Caki2 (cell line): ENCODE measurements at places on chromosomes 12 and 14. TPM values are rescaled to one million over a fixed set of nuclear protein-coding genes. Genes with fewer than 3 reads are reported as not detected.

Gene PPFIA2
- 0.10 TPM in 1 of 2 replicates, not detected in the other for total RNA-seq

Gene AICDA
- 0.84 and 27.6 TPM in 2 replicates for total RNA-seq

Gene CLEC2B
- 4.7 and 11.5 TPM in 2 replicates for total RNA-seq

Gene PMEL
- 10.4 and 27.5 TPM in 2 replicates for total RNA-seq

Gene INF2
- total RNA-seq, result 21.6 and 40.7 TPM in 2 replicates

Gene METTL1
- total RNA-seq, result 30.4 and 118 TPM in 2 replicates

Gene SIVA1
- 196 and 239 TPM in 2 replicates for total RNA-seq

Gene HCAR2
- total RNA-seq, result not detected in 2 replicates

Gene MYH6
- total RNA-seq, result not detected in 2 replicates

Gene BCL11B
- 0.03 TPM in 1 of 2 replicates, not detected in the other for total RNA-seq

Gene HOXC12
- not detected in 2 replicates for total RNA-seq

Gene IL22
- not detected in 2 replicates for total RNA-seq

Gene SERPINA3
- total RNA-seq, result 0.64 TPM in 1 of 2 replicates, not detected in the other

Gene HHIPL1
- 0.03 TPM in 1 of 2 replicates, not detected in the other for total RNA-seq

Gene APAF1
- total RNA-seq, result 15.2 and 43.6 TPM in 2 replicates

Gene MIPOL1
- 10.5 and 28.3 TPM in 2 replicates for total RNA-seq

Gene PIWIL1
- total RNA-seq, result not detected in 2 replicates

Gene C3AR1
- total RNA-seq, result not detected in 2 replicates

Gene PTGDR
- total RNA-seq, result not detected in 2 replicates

Gene PTCSC3
- not detected in 2 replicates for total RNA-seq

Gene TMEM260
- 3.4 and 7.6 TPM in 2 replicates for total RNA-seq

Gene PLCZ1
- not detected in 2 replicates for total RNA-seq

Gene ING4
- 23.2 and 35.3 TPM in 2 replicates for total RNA-seq

Gene NOVA1
- 2.3 TPM in 1 of 2 replicates, not detected in the other for total RNA-seq

Gene SIX6
- not detected in 2 replicates for total RNA-seq

Gene OR4Q3
- not detected in 2 replicates for total RNA-seq

Gene RPGRIP1
- not detected in 2 replicates for total RNA-seq

Gene ACVRL1
- total RNA-seq, result 0.35 and 4.4 TPM in 2 replicates

Gene SSPN
- total RNA-seq, result 3.9 and 34.1 TPM in 2 replicates

Gene GLS2
- not detected in 2 replicates for total RNA-seq

Gene TPH2
- total RNA-seq, result not detected in 2 replicates

Gene PLEKHH1
- 0.78 and 9.3 TPM in 2 replicates for total RNA-seq

Gene EXOC5
- total RNA-seq, result 21.0 and 29.7 TPM in 2 replicates

Gene ITPK1
- total RNA-seq, result 14.0 and 53.2 TPM in 2 replicates

Gene RERGL
- total RNA-seq, result not detected in 2 replicates

Gene SLC25A47
- not detected in 2 replicates for total RNA-seq

Gene SLC38A1
- total RNA-seq, result 38.4 and 49.4 TPM in 2 replicates

Gene PRR13
- 151 and 174 TPM in 2 replicates for total RNA-seq

Gene KCNC2
- not detected in 2 replicates for total RNA-seq

Gene GPX2
- total RNA-seq, result 84.3 and 142 TPM in 2 replicates

Gene OLR1
- not detected in 2 replicates for total RNA-seq

Gene STXBP6
- 12.0 and 14.9 TPM in 2 replicates for total RNA-seq

Gene FOXN4
- total RNA-seq, result not detected in 2 replicates

Gene ATG101
- total RNA-seq, result 126 and 183 TPM in 2 replicates

Gene RPL36AL
- 181 and 221 TPM in 2 replicates for total RNA-seq

Gene RASAL1
- 29.3 and 65.1 TPM in 2 replicates for total RNA-seq
